Naive thymus-derived CD8-positive, alpha-beta T cell (primary cell): ENCODE measurements at places on chromosomes 1 and 21. TPM values are rescaled to one million over a fixed set of nuclear protein-coding genes. Genes with fewer than 3 reads are reported as not detected.

- DNase-seq = no peak
These were observed 6.1 kb upstream of the MTF1 start for GRCh38 chr1:37865348-37866120.

DNA sequence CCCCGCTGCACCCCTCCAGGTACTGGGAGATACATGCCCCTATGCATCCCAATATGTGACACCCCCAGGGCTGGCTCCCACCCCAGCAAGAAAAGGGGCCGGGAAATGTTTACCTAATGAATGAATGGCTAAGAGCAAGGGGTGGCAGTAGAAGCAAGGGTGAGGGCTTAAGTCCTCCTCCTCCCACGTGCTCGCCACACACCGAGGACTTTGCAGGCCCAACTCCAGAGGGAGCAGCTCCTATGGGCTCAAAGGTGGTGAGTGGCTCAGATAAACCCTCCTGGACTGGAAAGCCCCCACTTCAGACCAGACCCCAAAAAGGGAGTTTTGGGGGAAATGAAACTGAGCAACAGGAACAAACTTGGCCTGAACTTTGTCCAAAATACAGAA is 11.4 kb downstream of the SLC45A3 start:
- no peak for DNase-seq

FNDC5 gene
- total RNA-seq = not detected

GRCh38 chr1:167983797-167984420 is 47.0 kb upstream of the MPC2 start:
- no peak for DNase-seq
